ENCODE measurements at places on chromosomes 3 and 15. TPM values are rescaled to one million over a fixed set of nuclear protein-coding genes. Genes with fewer than 3 reads are reported as not detected.
A peak's percentile ranks its signal among the peaks of the same experiment; 100 is the strongest.

DNA sequence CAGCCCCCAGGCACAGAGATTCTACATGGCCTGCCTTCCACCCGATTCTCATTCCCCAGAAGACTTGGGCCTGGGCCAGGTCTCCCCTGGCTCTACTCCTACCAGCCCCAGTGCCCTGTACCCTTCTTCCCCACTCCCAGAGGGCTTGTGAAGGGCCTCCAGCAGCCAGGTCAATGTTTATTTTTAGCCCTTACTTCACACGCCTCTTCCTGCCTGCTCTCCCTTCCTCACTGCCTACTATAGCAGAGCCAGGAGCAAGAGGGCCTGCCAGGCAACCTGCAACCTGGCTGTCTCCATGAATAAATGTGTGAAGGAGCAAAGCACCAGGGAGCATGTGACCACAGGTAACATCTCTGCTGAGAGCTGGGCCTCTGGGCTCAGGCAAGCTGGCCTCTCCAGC is 26.4 kb upstream of the APEH start:
- no peaks in the 10 kb centered on the region for H3K27me3 ChIP-seq
- no peaks in the 10 kb centered on the region for H3K36me3 ChIP-seq
- DNase-seq = no peak
- H3K4me1 ChIP-seq = no peaks in the 10 kb centered on the region
- H3K4me3 ChIP-seq = no peak overlapping the region

Gene ERC2
- total RNA-seq = 12.2 TPM

DNA sequence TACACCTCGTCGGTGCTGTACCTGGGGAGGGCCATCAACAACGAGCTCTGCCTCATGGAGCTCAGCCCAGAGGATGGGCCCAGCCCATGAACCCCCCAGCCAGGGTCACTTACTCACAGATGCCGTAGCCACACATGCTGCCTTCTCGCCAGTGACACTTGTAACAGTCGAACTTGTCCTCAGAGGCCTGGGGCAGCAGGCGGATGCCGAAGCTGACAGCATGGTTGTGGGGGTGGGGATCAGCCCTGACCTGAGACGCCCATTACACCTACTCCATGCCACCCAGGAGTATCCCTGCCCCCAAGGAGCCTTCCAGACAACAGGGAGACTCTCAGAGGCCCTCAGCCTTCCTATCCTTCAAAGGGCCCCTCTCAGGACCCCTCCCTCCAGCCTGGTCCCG is 12.1 kb downstream of the ALS2CL start:
- H3K4me3 ChIP-seq = no peak overlapping the region
- H3K27me3 ChIP-seq = no peaks in the 10 kb centered on the region
- DNase-seq = no peak

DNA sequence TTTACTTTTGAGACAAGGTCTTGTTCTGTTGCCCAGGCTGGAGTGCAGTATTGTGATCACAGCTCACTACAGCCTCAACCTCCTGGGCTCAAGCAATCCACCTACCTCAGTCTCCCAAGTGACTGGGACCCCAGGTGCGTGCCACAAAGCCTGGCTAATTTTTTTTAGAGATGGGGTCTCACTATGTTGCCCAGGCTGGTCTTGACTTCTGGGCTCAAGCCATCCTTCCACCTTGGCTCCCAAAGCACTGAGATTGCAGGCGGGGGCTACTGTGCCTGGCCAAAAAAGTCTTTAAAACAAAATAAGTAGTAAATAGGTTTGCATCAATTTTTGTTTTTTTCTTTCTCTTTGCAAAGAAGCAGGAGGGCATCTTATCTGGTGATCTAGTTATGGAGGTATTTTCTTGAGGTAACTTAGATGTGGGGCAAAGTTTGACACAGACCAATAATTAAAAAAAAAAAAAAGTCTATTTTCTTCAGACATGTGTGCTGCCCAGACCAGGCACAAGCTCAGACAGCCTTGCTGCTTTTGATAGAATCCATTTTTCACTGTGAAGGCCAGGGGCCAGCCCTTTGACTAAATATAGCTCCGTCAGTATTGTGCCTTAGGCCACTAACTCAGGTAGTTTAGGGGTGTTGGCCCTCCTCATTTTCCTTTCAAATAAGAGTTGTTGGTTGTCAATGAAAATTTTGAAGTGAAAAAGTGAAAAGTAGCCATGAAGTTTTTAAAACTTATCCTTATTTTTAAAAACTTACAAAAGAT is 2.5 kb downstream of the ARL6IP5 start:
- no peak overlapping the region for H3K4me3 ChIP-seq
- H3K27me3 ChIP-seq = no peaks in the 10 kb centered on the region
- H3K4me1 ChIP-seq = peaks cover 49% of the 10 kb centered on the region
- no peak overlapping the region for H3K27ac ChIP-seq

Gene CNTN4
- total RNA-seq = 1.1 TPM

GRCh38 chr3:23805210-23805632 is 534 bp upstream of the UBE2E1 start:
- 0 out of 2 replicates have a peak, but pooled peaks cover 3% of the 10 kb centered on the region for H3K36me3 ChIP-seq
- H3K4me1 ChIP-seq = peaks cover 47% of the 10 kb centered on the region
- H3K4me3 ChIP-seq = peak overlapping the region; percentile 88
- no peaks in the 10 kb centered on the region for H3K27me3 ChIP-seq
- no peak for DNase-seq

DNA sequence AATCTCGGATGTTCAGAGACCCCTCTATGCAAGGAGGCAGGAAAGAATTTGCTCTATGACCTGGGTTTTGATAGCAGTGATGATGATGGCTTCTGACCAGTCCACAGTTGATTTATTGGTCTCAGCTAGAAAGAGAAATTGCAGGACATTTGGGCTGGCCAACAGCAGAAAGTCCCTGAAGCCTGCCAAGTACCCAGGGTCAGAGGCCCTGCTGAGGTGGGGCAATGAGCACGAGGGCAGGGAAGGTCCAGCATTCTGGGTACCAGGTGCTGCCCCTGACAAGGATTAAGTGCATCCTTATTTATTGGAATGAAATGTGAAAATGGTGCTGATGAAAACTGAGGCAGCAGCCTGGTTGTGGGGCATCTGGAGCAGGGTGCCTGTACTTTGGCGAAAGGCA is 19.8 kb downstream of the C3orf62 start:
- no peak for DNase-seq
- no peaks in the 10 kb centered on the region for H3K27me3 ChIP-seq
- H3K27ac ChIP-seq = no peak overlapping the region
- no peak overlapping the region for H3K4me3 ChIP-seq

DNA sequence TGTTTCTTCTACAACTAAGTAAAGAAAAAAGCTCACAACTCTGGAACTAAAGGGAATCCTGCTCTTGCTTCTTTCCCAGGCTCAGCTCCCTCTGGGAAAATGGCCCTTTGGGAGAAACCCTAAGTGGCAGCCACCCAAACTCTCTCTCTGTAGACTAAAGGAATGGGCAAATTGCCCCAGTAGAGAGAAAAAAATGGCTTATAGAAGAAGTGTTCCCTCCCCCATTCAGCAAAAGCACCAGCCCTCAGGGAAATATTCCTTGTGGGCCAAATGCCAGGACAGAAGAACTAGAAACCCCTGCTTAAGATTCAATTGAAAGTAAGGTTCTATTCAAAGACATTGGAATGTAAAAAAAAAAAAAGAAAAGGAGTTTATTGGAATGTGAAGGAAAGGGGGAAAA is 603.7 kb upstream of the ALCAM start:
- no peak overlapping the region for H3K4me3 ChIP-seq
- 0 out of 2 replicates have a peak overlapping the region, but pooled peaks have one; percentile 51 for H3K27ac ChIP-seq
- no peaks in the 10 kb centered on the region for H3K4me1 ChIP-seq
- no peaks in the 10 kb centered on the region for H3K36me3 ChIP-seq
- no peaks in the 10 kb centered on the region for H3K27me3 ChIP-seq

Measured in GM23338 (cell line).